ENCODE measurements at places on chromosomes 16 and 17.

- no peak for DNase-seq
These were observed 418 bp downstream of the SOCS3 start for GRCh38 chr17:78359321-78359996.

DNA sequence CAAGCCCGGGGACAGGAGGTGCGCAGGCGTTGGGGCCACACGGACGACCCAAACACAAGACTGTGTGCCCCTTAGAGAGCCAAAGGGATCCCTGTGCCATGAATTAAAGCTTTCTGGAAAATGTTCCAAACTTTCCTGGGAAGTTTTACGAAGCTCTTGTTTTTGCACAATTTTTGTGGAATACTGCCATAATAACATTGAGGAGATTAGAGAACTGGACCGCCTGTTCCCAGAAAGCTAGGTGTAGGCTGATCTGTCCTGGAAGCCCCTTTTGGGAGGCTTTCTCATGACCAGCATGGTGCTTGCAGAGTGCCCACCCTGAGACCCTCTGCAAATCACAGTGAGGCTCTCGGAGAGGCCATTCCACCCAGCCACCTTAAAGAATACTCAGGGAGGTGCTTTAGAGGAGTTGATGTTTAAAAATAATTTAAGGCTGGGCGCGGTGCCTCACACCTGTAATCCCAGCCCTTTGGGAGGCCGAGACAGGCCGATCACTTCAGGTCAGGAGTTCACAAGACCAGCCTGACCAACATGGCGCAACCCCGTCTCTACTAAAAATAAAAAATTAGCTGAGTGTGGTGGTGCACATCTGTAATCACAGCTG lies 1.1 kb downstream of the KDM8 start:
- no peak for DNase-seq

- DNase-seq, result no peak
These were observed 1.1 kb upstream of the THRA start for GRCh38 chr17:40061609-40062038.

GRCh38 chr17:31093866-31094599 lies 744 bp upstream of the NF1 start:
- DNase-seq, result no peak

GRCh38 chr16:13155377-13155776 lies 254.0 kb downstream of the SHISA9 start:
- DNase-seq, result no peak

All from CD4-positive, alpha-beta T cell treated with Interferon gamma for 1 hour (primary cell).